GM23248 (cell line): ENCODE measurements at places on chromosomes 7 and 10. TPM values are rescaled to one million over a fixed set of nuclear protein-coding genes. Genes with fewer than 3 reads are reported as not detected.

The COL26A1 gene
- 1.6 TPM in 1 of 2 replicates, not detected in the other for total RNA-seq

The PURB gene
- total RNA-seq, result 17.0 and 17.3 TPM in 2 replicates

The COL13A1 gene
- total RNA-seq, result 17.2 and 17.3 TPM in 2 replicates

The SPDYE6 gene
- total RNA-seq, result not detected in 2 replicates

- no peaks in the 10 kb centered on the region for H3K36me3 ChIP-seq
- DNase-seq, result no peak
- no peaks in the 10 kb centered on the region for H3K4me1 ChIP-seq
Observed at GRCh38 chr7:16509829-16510228, 16.8 kb upstream of the LRRC72 start.

- H3K4me1 ChIP-seq, result peaks cover 6% of the 10 kb centered on the region; the same call in 1 of the 2 replicates
- no peaks in the 10 kb centered on the region for H3K36me3 ChIP-seq
- no peak for DNase-seq
- no peak overlapping the region for H3K27ac ChIP-seq
Observed at GRCh38 chr10:61452151-61452651, 980 bp downstream of the TMEM26 start.

- H3K27me3 ChIP-seq, result no peaks in the 10 kb centered on the region
- H3K36me3 ChIP-seq, result no peaks in the 10 kb centered on the region
- peak; percentile 74 for DNase-seq
- H3K27ac ChIP-seq, result peak overlapping the region; percentile 97
- peaks cover 26% of the 10 kb centered on the region for H3K4me1 ChIP-seq
Observed at GRCh38 chr7:39951226-39952194, 1.5 kb downstream of the CDK13 start.

DNA sequence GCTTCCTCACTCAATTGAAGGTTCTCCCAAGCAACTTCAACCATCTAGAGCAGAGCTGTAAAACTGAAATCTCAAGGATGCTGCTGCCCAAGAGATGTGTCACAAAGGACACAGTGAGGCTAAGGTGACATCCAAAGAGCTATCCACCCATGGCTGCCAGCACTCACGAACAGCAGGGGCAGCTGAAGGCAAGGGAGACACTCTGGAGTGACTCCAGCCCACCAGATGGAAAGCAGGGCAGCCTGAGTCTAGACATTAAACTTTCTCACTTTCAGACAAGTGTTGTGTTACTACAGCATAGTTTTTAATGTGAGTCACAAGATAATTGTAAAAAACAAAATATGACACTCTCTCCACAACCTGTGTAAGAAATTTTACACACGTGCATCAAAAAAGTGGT, 113.5 kb downstream of the LARP4B start:
- peak; percentile 39 for DNase-seq
- peaks cover 10% of the 10 kb centered on the region; the same call in 1 of the 2 replicates for H3K4me1 ChIP-seq
- H3K36me3 ChIP-seq, result peaks cover 52% of the 10 kb centered on the region
- H3K27me3 ChIP-seq, result no peaks in the 10 kb centered on the region
- H3K27ac ChIP-seq, result no peak overlapping the region

- H3K27me3 ChIP-seq, result no peaks in the 10 kb centered on the region
- H3K36me3 ChIP-seq, result no peaks in the 10 kb centered on the region
- H3K4me1 ChIP-seq, result peaks cover 28% of the 10 kb centered on the region
- no peak for DNase-seq
- no peak overlapping the region for H3K27ac ChIP-seq
Observed at GRCh38 chr10:24432478-24433416, 223.8 kb downstream of the KIAA1217 start.

DNA sequence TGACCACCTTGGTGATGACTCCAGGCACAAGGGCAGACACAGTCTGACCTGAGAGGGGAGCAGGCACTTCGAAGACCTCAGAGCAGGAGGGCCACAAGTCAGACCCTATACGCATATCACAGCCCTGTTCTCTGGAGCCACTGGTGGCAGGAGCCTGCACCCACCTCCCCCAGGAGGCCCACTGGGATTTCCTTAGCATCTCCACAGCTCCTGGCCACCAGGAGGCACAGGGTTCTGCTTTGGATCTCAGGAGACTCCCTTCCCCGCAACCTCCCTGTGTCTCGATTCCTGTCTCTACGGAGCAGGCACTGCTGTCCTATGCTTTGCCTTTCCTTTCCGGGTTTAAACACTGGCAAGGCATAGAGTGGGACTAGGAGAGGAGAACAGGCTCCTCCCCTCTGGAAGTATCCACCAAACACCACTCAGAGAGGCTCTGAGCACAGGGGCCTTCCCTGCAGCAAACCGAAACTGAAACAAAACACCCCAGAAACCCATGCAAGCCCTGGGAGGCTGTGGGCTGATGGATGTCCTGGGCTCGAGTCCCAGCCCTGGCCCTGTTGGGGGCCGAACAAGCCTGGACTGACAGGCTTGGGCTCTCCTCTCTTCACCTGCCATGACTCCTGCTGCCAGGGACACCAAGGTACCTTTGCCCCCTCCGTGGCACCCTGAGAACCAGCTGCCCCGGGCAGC, 166.3 kb downstream of the NEURL1 start:
- peaks cover 25% of the 10 kb centered on the region for H3K36me3 ChIP-seq
- peak overlapping the region; percentile 93 for H3K27ac ChIP-seq
- peak overlapping the region; percentile 75 for H3K4me3 ChIP-seq

DNA sequence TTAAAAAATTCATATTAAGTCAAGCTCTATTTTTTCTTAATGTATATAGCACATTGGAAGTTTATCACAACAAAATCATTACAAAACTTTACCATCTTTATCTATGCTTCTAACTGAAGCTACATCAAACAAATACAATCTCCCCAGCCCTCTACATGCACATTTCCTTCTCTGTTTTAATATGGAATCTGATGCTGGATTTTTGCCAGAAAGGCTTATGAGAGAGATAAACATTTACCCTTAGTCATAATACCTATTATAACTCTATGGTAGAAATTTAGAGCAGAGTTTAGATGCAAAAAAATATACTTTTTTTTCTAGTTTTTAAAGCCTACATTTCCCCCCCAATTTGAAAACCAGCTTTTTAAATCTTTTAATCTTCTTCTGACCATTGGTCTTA, 1198.6 kb downstream of the GATA3 start:
- H3K4me3 ChIP-seq, result no peak overlapping the region
- no peaks in the 10 kb centered on the region for H3K36me3 ChIP-seq
- no peak overlapping the region for H3K27ac ChIP-seq
- no peaks in the 10 kb centered on the region for H3K27me3 ChIP-seq

DNA sequence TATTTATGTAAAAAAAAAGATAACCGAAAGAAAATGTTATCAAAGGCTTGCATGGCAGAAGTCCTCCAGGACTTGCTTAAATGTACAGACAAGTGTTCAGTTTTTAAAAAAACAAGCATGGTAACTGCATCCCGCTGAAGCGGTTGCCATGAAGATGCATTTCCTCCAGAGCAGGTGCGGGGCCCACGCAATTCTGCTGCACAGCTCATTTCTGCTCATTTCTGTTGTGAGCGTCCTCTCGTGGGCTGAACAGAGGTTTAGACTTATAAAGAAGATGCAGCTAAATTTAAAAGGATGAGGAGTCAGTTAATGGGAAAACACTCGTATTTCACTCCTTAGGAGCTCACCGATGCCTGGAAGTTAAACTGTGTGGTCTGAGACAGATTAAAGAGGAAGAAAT, 247.6 kb downstream of the DNAJB6 start:
- no peaks in the 10 kb centered on the region for H3K4me1 ChIP-seq
- no peak overlapping the region for H3K4me3 ChIP-seq
- no peak for DNase-seq
- no peaks in the 10 kb centered on the region for H3K36me3 ChIP-seq
- no peaks in the 10 kb centered on the region; the same call in 1 of the 2 replicates for H3K27me3 ChIP-seq
- H3K27ac ChIP-seq, result no peak overlapping the region

DNA sequence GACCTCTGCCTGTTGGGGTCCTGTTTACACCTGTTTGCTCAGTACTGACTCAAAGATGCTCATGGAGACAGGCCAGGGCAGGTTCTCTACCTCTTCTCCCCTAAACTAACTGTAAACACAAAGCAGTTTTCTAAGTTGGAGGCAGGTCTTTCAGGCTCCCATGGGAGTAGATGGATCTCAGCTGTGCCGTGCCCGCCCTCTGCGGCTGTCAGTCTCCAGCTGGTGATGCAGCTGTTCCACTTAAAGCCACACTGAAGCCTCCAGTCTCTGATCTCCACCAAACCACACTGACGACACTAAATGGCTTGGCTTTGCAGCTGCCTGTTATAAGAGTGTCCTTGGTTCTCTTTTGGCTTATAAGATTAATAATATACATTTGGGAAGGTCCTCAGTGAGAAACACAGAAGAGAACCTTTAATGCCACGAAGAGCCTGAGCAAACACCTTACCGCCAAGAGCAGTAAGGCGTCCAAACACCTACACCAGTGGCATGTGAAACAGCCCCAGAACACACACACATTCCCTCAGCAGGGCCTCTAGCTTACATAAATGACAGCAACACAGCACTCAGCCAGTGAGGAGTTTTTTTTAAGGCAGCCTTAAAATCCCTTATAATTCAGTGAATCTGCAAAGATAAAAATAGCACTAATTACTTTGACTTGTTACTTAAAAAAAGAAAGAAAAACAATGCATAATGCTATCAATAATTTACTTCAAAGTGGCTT, 60.4 kb upstream of the KCNIP2 start:
- no peaks in the 10 kb centered on the region for H3K36me3 ChIP-seq
- H3K4me1 ChIP-seq, result no peaks in the 10 kb centered on the region
- H3K4me3 ChIP-seq, result no peak overlapping the region
- no peak overlapping the region for H3K27ac ChIP-seq

- H3K27ac ChIP-seq, result no peak overlapping the region
- H3K27me3 ChIP-seq, result no peaks in the 10 kb centered on the region
- no peak overlapping the region for H3K4me3 ChIP-seq
- H3K4me1 ChIP-seq, result peaks cover 6% of the 10 kb centered on the region
- no peaks in the 10 kb centered on the region for H3K36me3 ChIP-seq
- DNase-seq, result peak; percentile 94
Observed at GRCh38 chr10:75959209-75959608, 527.8 kb downstream of the LRMDA start.
